Activated CD4-positive, CD25-positive, alpha-beta regulatory T cell treated with anti-CD3 and anti-CD28 coated beads, Interleukin-2, amount 50 U/mL, for 24 hours (primary cell): ENCODE measurements at places on chromosomes 5 and 9.

DNA sequence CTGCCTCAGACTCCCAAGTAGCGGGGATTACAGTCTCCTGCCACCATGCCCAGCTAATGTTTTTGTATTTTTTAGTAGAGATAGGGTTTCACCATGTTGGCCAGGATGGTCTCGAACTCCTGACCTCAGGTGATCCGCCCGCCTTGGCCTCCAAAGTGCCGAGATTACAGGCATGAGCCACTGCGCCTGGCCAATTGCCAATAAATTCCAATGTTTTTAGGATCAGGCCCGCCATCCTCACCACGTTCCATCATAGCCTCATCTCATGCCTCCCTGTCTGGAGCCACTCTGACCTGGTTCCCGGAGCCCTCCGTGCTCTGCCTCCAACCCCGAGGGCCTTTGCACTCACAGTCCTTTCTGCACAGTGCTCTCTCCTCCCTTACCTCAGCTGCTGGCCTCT is 71.5 kb upstream of the RAPGEF1 start:
- no peak for ATAC-seq

GRCh38 chr9:76605321-76605900 is 146.4 kb downstream of the GCNT1 start:
- ATAC-seq, result peak; percentile 44

DNA sequence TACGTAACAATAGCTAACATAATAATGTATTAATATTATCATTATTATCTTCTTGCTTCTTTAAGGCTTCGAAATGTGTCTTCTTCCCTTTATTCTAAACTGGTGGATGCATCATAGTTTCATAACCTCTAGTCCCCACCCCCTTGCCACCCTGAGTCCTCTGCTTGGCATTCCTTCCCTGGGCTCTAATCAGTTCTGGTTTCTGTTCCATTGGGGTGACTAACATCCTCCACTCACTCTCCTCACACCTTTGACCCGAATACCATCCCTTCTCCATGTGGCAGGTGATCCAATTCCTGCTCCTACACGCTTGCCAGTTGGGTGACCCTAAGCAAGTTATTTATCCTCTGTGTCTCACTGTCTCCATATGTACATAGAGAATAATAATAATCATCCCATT is 286.1 kb downstream of the TRPM3 start:
- no peak for ATAC-seq

DNA sequence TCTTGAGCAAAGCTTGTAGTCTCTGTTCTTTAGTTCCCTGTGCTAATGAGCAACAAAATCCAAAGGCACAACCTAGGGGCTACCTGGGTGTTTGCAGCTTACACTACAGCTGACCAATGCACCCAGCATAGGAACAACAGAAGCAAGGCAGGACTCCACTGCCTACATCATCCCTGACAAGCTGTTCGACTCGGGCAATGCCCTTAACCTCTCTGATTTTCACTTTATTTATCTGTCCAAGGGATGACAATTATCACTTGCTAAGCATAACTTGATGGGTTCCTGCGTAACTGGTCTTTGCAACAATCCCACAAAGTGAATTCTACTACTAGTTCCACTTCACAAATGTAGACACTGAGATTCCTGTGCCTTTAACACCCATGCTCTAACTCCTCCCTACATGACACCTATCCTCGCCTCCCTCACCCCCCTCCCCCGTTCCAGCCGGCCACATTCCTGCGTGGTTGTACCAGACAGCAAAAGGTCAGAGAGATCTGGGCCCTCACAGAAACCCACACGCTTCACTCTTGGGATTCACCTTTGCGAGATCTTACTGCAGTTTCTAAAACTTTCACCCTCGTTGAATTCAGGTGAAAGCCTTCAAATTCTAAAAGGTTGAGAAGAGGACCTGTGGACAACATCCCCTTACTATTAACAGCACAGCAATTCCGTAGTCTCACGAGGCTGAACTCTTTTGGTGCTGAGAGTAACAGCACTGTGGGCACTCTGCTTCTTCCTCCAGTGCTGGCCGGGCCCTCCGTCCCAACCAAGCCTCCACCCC is 995 bp downstream of the IPPK start:
- ATAC-seq, result no peak

DNA sequence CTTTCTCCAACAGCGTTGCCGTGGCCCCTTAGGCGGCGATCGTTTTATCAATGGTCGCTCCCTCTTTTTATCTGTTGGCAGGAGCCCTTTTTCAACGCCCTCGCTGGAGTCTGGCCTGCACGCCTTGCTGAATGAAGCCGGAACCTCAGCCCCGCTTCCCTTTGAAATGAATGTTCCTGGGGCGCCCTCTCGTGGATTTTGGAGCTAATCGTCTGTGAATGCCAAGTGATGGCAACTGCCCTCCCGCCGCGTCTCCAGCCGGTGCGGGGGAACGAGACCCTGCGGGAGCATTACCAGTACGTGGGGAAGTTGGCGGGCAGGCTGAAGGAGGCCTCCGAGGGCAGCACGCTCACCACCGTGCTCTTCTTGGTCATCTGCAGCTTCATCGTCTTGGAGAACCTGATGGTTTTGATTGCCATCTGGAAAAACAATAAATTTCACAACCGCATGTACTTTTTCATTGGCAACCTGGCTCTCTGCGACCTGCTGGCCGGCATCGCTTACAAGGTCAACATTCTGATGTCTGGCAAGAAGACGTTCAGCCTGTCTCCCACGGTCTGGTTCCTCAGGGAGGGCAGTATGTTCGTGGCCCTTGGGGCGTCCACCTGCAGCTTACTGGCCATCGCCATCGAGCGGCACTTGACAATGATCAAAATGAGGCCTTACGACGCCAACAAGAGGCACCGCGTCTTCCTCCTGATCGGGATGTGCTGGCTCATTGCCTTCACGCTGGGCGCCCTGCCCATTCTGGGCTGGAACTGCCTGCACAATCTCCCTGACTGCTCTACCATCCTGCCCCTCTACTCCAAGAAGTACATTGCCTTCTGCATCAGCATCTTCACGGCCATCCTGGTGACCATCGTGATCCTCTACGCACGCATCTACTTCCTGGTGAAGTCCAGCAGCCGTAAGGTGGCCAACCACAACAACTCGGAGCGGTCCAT is 10.0 kb downstream of the S1PR3 start:
- peak; percentile 53 for ATAC-seq

DNA sequence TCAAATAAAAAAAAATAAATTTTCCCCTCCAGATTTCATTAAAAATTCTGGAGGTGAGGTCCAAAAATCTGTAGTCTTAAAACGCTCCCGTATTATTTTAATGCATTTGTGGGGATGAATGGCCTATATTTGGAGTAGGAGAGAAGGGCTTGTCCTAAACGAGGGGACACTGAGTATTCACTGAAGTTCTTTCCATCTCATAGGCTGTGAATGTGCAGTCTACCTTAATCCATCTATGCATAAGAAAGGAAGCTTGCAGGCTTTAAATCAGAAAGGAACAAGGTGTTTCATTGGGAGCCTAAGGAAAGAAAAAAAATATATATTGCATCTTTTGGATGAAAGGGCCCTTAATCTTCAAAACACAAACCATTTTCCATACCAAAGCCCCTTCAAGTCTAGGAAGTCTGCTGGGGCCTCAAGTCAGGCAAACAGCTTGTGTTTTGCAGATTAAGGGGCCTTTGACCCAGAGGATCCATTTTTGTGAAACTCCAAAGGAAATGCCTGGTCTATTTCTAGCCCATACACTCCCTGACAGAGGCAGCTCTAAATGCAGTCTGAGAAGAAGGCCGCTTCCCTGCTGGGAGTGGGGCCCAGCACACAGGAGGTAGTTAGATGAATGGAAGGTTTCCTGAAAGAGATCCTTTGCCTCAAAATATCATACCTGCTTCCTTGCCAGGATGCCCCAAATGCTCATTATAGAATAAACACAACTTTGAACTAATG is 35.6 kb downstream of the BRINP1 start:
- ATAC-seq, result no peak

DNA sequence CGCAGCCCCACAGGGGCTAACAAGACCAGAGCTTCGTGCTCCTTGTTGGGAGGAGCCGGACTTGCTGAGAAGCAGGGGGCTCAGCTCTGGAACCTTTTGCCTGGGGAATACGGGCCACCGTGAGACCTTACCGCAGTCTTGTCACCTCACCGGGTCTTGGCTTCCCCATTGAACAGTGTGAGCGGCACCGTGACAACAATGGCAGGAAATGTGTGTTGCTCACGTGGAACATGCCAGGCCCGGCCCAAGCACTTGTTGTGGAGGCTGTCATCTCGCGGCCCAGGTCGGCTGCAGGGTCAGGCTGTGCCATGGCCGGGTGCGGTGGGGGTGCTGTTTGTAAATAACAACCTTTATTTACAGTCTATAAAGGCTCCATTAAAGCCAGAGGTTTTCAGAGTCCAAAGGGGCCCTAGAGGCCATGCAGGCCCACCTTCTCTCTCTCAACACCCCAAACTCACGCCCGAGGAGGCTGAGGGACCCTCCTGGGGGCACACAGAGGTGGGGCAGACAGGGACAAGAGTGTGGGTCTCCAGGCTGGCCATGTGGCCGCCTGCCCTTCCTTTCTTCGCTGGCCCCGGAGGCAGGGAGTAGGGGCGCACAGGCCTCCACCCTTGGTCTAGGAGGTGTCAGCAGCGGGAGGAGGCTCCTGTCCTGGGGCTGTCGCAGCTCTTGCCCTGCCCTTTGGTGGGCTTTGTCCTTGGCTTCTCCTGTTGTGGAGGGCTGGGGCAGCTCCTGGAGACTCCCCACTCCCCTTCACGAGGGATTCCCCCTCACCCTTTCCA is 79.7 kb downstream of the TSPAN17 start:
- no peak for ATAC-seq

GRCh38 chr9:114285166-114285867 is 37.6 kb upstream of the ORM1 start:
- no peak for ATAC-seq

DNA sequence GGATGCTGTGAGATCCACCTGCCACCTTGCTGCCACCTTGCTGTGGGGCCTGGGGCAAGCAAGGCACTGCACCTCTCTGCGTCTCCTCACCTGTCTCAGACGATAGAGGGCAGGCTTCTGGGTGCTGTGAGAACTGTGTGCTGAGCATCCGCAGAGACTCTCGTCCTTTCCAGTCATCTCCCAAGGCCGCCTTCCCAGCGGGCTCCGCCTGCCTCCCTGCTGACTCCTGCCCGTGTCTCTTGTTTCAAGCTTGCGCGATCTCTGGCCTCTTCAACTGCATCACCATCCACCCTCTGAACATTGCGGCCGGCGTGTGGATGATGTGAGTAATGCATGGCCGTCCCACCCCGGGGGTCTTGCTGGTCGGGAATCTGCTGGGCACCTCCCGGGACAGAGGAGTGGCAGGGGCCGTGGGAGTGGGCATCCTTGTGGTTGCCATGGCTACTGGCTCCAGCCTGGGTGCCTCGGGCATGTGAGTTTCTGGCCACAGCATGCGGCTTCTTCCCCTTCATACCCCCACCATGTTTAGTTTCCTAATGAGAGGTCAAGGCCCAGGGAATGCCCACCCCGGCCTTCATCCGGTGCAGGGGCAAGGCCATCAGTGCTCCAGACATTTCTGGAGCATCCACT is 3.6 kb downstream of the CACFD1 start:
- ATAC-seq, result no peak

DNA sequence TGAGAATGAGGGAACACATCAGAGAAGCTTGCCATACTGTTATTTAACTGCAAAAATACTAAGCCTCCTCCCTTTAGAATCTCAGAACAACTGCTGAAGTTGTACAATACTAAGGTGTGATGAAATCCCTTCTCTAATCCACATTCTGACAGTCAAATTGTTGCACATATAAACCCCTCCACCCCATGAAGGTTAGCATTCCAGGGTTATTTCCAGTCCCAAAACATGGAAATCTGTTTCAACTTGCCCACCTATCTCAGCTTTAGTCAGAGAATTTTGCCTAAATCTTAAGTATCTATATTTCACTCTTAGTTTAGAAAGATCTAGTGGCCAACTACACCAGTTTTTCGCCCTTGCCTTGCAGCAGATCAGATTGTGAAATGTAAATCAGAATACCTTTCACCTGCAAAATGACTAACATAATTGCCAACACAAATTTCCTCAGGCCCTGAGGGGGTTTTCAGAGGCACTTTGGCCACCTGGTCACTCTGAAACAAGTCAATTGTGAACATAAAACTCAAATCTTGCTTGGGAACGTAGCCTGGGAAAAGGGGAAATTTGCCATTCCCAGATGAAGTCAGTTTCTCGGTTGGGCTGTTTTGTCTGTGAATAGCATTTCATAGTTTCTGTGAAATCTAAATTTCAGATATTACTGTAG is 93.9 kb downstream of the EFNA5 start:
- ATAC-seq, result no peak

- no peak for ATAC-seq
Measured at GRCh38 chr5:175894793-175895192, 23.4 kb downstream of the CPLX2 start.

GRCh38 chr5:43567967-43568366 is 11.1 kb upstream of the PAIP1 start:
- ATAC-seq, result no peak

DNA sequence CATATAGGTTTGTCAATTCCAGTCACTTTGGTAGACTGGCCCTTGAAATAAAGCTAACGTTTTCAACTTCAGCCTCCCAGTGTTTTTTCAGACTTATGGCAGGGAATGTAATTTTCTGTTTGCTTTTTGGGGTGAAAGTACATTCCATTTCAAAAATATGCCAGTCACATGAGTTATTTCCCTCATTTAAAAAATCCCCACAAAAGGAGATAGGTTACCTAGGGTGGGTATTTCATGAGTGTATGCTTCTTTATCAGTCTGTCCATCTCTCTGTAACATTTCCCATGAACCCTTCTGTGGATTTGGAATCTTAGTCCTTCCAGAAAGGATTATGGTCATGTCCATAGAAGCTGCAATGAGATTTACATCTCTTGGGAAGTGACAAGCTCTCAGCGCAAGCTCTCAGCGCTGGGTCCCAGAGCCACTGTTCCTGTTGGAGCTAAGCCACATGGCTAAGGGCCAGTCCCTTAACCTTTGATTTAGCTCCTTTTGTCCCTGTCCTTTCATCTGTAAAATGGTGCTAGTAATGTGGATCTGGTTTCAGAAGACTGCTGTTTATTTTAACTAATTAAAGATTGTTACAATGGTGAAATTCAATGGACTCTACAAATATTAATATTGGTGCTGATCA is 294.9 kb downstream of the NR3C1 start:
- ATAC-seq, result no peak

GRCh38 chr5:120813551-120813950 is 349.5 kb downstream of the PRR16 start:
- ATAC-seq, result no peak

- no peak for ATAC-seq
Measured at GRCh38 chr5:39494534-39494933, 69.8 kb upstream of the DAB2 start.

- ATAC-seq, result no peak
Measured at GRCh38 chr5:77843570-77844372, 67.6 kb upstream of the TBCA start.

DNA sequence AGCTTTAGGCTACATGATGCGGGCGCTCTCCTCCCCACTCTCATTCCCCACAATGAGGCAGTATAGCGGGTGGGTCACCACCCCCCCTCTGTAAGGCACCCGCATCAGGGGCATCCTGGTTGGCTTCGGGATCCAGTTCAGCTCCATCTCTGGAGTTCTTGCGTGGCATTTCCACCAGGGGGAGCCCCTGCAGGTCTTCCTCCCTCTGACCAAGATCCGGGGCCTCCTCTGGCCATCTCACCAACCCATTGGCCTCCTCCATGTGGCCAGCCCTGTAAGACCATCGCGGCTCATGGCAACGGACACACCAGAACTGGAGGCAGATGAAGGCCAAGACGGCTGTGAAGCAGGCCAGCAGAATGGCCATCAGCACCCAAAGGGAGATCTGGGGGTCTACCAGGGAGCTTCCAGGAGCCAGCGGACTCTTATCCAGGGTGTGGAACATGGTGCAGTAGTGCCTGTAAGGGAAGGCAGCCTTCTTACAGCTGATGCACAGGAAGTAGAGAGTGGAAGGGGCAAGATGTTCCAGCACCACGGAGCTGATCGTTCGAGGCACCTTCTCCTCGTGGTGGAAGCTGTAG is 77.0 kb downstream of the CYFIP2 start:
- ATAC-seq, result no peak
